Right lobe of liver (tissue), 6 donors: ENCODE measurements at places on chromosomes 2 and 18. TPM values are rescaled to one million over a fixed set of nuclear protein-coding genes. Genes with fewer than 3 reads are reported as not detected.

- DNase-seq = no peak
These were observed 1824.3 kb upstream of the CELF4 start for GRCh38 chr18:39389800-39390379.

- no peak for DNase-seq
These were observed 72.1 kb downstream of the NPAS2 start for GRCh38 chr2:100891906-100892642.

DNA sequence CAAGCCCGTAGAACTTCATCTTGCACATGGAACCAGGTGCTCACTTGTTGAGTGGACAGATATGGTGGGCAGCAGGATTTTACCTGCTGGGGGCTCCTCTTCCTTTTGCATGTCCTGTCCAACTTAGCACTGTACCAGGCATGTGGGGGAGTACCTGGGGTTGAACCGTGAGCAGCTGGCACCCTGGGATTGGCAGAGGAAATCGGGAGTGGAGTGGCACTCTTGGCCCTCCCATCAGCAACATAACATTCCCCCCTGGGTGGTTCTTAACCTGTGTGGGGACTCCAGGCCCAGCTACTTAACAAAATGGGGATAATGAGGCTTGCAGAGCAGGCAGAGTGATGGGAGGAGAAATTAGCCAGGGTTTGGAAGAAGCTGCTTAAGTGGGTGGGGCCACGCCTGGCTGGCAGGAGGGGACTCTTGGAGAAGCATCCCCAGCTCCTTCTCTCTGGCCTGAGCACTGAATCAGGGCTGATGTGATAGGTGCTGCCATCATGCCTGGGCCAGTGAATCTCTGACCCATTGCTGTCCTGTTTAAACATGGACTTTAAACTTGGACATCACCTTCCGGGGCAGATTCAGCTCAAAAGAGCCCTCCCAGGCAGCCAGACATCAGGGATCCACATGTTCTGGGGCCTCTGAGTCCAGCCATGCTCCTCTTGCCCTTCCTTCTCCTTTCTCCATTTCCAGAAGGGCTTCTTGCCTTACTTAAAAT is 15.5 kb downstream of the FOSL2 start:
- DNase-seq = no peak

Gene ORC4
- 18.6 TPM for total RNA-seq
